ENCODE measurements at places on chromosomes 13 and 19. TPM values are rescaled to one million over a fixed set of nuclear protein-coding genes. Genes with fewer than 3 reads are reported as not detected.

Gene ZNF549
- total RNA-seq = 3.2 TPM

Gene FGF22
- not detected for total RNA-seq

Gene RPL18
- 2,406 TPM for total RNA-seq

DNA sequence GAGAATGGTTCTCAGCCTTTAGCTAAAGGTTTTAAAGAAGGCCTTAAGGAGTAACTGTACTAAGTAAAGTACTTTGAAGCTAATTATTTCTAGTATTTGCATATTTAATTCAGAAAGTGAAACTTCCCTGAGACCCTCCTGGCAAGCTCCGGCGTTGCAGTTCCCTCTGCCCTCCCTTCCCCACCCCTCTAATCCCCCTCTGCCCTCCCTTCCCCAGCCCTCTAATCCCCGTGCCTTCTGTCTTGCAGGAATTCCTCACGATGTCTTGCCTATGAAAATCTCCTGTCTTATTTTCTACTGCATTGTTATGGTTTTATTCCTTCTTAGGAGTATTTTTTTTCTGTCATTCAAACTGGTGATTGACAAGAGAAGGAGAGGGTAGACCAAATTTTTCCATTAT lies 236.9 kb downstream of the COL4A1 start:
- no peak for DNase-seq

Data from activated T-cell treated with anti-CD3 and anti-CD28 coated beads, Interleukin-2, amount 50 U/mL, for 4 hours (primary cell).